ENCODE measurements at places on chromosomes 5 and 9. TPM values are rescaled to one million over a fixed set of nuclear protein-coding genes. Genes with fewer than 3 reads are reported as not detected.

- DNase-seq: no peak
Observed at GRCh38 chr9:23413541-23413940, 412.5 kb downstream of the ELAVL2 start.

DNA sequence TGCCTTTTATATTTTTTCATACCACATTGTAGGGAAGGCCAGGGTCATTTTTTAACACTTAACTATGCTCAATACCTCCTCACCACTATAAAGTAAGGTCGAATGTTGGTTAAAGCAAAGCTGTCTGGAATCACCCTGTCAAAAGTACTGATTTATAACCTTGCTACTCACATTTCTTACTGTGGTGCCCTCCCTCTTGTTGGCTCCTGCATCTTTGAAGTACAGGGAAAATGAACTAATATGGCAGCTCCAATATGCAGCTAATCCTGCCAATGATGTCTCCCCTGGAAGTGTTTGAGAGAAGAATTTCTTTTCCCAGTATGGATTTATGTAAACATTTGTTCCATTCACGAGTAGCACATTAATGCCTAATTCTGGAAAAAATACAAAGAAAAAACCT, 108.4 kb upstream of the RPS23 start:
- DNase-seq: no peak

DNA sequence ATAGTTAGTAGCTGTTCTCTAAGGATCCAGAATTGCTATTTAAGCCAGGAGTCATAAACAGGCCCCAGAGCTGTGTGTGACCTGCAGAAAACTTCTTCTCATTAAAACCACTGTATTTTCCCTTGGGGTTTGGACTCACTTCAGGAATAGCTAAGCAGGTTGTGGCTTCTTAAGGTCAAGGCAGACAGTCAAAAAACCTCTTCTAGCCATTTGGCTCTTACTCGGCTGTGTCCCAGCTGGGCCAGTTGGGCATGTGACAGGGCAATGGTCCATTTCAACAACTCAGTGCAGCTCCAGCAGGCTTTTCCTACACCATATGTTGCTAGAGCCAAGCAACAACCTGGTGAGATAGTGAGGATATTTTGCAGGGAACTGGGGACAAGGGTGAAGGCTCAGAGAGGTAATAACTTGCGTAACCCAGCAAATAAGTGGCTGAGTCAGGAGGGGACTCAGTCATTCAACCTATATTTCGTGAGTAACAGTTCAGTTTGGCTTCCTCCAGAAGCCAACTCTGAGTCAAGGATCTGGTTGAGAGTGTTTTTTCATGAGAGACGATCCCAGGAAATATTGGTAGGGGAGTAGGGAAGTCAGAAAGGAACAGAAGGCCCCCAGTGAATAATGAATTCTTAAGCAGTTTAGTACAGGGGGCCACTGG, 115.4 kb upstream of the PPP2R2B start:
- DNase-seq: no peak

Gene PCDHA9
- total RNA-seq: not detected

GRCh38 chr9:28976684-28977083, 1403.4 kb upstream of the C9orf72 start:
- no peak for DNase-seq

Gene GABRA6
- total RNA-seq: not detected

GRCh38 chr5:96871686-96872085, 4.6 kb upstream of the ERAP2 start:
- no peak for DNase-seq

Gene HAND1
- total RNA-seq: not detected

DNA sequence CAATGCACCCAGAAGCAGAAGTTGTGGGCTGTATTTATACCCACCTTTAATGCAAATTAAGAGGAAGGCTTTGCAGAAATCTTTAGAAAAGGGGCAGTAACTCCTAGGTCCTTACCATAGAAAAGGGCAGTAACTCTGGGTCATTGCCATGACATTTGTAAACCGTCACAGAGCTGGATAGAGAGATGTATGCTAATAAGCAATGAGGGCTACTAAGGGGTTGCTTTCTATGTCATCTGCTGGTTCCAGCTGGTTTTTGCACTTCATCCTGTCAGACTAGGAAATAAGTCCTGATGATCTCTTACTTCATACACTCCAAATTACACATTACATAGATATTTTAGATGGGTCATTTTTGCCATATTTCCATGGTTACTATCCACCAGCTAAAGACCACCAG, 299.1 kb upstream of the TYRP1 start:
- no peak for DNase-seq

DNA sequence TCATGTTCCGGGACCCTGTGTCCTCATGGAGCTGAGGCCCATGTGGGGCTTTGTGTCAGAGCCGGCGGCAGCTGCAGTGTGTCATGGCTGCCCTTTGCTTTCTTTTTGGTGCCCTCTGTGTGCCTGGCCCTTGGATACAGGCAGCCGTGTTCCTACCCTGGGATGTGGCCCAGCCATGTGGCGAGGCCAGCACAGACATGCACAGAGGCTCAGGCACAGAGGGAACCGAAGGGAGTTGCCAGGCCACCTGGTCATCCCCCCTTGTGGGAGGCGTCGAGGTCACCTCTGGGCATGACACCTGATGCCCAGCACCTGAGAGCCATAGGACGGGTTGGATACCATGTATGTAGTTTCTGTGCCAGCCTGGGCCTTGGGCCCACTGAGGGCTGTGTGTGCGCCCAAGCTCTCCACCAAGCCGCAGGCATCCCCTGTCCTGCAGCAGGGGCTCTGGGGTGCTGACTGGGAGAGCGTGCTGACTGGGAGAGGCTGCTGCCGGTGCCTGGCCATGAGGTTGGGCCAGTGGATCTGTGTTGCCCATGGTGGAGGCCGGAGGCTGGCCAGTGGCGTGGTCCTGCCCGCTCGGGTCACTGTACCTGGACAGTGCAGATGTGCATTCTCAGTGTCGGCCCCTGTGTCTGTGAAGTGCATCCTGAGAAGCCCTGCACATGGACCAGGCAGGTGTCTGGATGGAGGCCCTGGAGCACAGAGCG, 4.8 kb downstream of the NKD2 start:
- no peak for DNase-seq

DNA sequence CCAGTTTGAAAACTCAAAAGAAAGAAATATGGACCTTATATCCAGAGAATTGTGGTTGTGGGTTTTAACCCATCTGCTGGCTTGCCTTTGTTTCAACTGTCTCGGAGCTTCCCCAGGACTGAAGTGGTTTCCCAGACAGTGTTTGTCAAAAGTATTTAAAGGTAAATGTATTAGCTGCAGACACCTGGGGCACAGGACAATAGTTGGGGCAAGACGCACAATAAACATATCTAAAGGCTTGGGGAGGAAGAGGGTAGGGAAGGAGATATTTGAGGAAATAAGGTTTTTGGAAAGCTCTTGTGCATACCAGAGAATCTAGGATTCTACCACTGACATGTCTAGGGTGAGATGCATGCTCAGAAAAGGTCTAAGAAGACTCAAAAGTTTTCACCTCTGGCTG, 99.0 kb downstream of the ADAMTS2 start:
- no peak for DNase-seq

Gene SPATA6L
- 1.3 TPM for total RNA-seq

DNA sequence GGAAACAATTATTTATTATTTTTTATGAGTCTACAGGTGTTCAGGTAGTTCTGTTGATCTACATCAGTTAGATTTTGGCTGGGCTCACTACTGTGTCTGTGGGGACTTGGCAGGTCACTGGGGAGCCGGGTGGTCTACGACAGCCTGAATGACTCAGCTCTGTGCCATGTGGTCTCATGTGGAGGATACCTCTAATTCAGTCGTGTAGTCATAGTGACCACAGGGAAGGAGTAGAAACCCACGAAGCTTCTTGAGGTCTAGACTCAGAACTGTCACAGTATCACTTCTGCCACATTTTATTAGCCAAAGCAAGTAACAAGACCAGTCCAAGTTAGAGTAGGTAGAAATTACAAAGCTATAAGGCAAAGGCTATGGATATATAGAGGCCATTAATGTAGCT, 64.7 kb upstream of the GRAMD2B start:
- DNase-seq: no peak

Gene SLC12A2
- 27.0 TPM for total RNA-seq

DNA sequence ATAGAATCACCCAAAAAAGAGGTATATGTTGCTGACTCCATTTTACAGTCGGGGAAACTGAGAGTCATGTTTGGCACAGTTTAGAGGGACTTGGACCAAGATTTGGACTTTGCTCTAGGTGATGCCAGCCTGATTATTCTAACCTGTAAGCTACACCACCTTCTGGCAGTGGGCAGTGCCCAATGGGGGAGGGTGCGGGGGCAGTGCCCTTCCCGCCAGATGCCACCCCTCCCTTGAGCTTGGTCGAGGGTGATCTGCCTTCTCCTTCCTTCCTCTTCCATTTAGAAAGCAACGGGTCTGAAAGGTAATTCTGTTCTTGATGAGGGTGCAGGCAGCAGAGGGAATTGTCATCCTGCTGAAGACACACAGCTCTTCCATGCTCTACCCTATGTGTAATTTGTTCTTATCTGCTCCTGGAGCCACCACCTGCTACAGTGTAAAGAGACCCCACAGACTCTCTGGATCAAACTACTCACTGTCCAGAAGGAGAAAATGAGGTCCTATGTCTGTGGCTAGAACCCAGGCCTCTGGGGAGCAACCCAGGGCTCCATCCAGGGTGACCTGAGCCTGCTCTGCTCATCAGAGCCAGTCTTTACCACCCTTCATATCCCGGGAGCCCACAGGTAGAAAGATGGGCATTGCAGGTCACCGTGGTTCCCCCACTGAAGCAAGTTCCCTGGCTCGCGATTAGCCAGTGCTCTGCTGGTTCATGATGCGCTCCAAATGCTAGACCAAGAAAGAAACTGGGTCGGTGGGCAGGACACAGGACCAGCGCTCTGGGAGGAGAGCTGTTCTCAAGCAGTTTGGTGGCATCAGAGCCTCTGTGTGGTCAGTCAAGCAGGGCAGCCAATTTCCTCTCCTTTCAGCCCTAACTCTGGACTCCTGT, 156.2 kb downstream of the RGS3 start:
- DNase-seq: no peak

DNA sequence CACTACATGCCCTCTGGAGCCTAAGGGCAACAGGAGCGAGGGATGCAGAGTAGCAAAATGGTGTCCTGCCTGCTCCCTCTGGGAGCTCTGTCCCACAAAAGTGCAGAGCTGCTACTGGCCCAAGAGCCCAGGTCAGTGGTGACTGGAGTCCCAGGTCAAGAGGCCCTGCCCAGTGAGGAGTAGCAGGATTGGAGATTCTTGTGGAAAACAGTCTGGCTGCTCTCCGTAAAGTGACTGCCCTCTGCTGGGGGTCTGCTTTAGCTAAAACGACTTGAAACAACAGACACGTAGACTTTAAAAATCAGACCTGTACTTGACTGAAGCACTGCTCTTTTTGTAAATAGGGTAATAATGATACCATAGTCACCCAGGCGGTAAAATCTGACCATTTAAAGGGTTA, 917.0 kb downstream of the MAT2B start:
- DNase-seq: peak; percentile 59

Gene AHRR
- 20.0 TPM for total RNA-seq

Gene NOP16
- 31.8 TPM for total RNA-seq

Data from SK-MEL-5 (cell line).